Right lung (tissue), 10 donors: ENCODE measurements at places on chromosomes 12 and 14.
A peak's percentile ranks its signal among the peaks of the same experiment; 100 is the strongest.

GRCh38 chr14:69986336-69986735 lies 107.1 kb downstream of the SMOC1 start:
- no peak for DNase-seq

DNA sequence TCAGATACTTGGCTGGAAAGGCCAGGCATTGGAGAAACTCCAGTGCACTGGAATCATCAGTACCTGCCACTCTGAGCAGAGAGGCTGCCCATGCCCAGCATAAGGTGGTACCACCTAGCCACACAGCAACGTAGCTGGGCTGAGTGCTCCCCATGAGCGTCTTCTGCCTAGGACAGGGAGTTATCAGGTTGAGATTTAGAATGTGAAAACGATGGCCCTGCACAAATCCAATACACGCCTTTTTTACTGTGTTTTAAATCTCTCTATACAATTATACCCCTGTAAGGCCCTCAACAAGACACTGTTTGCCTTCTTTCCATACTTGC lies 66.7 kb upstream of the PTGR2 start:
- DNase-seq, result no peak

DNA sequence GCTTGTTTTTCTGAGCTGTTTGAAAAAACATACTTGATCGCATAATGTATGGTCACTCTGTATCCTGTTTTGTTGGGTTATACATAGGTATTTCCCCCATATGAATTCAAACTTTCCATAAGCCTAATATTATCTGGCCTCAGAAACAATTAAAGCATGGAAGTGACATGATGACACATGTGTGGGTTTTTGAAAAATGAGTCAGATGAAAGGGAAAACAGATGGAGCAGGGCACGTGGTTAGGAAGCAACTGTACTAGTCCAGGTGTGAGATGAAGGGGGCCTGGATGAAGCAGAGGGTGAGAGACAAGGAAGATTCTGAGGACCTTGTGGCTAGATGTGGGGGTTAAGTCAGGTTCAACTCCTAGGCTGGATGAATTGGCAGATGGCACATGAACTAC lies 92.7 kb upstream of the DNM1L start:
- DNase-seq, result peak; percentile 13

DNA sequence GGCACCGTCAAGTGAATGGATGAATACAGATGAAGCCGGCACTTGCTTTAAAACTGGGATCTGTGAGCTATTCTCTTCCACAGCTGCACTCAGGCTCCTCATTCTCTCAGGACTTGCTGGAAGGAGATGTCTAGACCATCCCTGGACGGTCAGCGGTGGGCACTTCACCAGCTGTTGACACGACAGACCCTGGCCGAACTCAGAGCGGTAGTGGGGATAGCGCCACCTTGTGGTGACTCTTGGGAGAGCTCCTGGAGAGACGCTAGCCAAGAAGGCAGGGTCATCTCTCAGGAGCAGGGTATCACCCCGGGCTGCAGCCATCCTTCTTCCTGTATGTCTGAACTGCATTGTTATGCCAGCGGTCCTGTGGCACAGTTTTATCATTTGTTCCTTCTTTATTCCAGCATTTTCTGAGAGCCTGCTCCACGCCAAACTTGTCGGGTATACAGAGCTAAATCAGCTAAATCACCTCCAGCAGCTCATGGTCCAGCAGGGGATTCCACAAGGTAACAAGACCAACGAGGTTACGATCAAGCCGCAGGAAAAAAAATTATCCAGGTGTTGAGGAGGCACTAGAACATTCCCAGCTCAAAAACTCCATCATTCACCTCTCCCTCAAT lies 10.0 kb downstream of the WNT1 start:
- DNase-seq, result no peak

DNA sequence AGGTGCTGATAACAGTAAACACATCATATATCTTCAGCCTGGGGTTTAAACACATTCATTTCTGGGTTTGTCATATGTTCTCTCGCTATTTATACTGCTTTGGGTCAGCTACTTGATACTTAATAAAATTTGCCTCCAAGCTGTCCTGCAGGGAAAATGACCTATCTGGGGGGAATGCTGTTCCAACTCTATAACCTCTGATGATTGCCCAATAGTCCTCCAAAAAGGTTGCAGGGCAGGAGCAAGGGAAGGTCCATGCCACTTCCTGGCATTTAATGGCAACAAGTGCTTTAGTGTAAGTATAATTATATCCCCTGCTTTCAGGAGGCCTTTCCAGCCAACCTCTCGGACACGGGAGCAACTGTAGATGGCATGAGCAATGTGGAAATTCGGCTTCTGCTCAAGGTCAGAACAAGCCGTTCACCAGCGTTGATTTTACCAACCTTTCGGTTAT lies 198.0 kb upstream of the EEA1 start:
- DNase-seq, result no peak

- DNase-seq, result peak; percentile 52
These were observed 804 bp downstream of the GAPDH start for GRCh38 chr12:6534945-6535696.

DNA sequence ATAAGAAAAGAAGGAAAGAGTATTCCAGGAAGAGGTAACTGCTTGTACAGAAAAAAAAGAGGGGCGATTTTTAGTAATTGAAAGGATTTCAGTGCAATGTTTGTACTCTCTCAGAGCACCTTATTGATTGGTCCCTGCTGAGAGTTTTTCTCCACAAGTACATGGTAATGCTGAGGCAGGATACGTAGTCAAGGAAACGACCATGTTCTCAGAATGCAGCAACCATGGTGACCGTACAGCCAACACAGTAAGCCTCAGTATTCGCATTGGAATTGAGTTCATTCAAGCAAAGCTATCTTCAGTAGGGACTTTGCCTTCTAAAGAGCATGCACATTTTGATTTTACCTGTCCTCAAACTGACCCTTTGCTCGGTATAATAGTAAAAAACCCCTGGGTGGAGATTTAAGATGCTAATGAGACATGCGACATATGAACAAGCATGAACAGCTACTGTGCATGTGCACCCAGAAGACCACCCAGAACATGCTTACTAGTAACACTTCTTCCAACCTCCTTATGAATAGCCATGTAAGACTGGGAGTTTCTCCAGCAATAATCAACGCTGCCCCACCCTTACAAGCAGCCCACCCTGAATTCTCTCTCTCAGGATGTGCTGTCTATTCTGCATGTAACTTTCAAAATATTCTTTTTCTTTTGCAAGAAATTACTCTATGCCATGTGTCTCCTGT lies 6.2 kb upstream of the SLC41A2 start:
- DNase-seq, result no peak

DNA sequence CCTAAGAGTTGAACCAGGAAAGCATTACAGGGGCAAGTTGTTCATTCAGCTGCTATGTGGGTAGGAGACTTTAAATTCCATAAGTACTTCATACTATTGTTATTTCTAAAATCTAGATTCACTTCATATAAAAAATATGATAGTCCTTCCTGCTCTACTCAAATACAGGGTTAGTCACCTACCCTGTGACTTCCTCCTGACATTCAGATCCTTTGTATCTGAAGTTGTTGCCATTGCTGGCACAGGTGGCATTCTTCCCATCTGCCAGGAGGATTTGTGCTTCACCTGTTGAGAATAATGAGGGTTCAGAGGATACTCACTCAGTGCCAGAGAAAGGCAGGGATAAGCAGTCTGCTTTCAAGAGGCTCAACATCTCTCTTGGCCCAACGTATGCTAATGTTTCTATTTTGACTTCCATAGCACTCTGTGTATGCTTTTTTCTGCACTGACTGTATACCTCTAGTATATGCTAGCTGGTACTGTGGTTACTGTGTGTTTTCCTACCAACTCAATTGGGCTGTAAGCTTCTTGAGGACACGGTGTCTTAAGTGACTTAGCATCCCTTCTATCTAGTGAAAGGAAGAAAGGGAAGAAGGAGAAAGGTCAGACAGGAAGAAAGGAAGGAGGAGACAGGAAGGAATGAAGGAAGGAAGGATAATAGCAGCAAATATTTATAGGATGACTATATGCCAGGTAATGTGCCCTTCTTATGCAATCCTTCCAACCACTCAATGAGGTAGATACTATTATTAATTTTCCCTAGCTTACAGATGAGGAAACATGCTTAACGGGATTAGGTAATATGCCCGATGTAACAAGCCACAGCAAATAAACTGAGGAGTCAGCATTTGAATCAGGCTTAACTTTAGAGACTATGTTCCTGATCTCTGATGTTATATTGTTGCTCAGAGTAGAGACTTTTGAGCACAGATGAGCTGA lies 38.5 kb upstream of the FGF6 start:
- no peak for DNase-seq

DNA sequence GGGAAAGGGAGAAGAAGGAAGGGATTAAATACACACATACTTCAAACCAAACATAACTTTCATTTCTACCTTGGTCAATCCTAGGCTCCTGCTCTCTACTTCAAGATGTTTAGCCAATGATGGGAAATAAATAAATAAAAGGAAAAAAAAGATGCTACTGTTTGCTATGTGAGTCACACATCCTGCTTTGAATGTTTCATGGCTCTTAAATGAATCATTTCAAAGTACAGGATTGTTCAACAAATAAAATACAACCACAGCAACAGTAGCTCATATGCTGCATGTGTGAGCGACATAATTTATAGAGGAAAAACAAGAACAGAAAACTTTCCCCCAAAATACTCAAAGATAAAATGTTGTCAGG lies 54.3 kb upstream of the NPFF start:
- DNase-seq, result no peak

- DNase-seq, result no peak
These were observed 35.9 kb downstream of the FZD10 start for GRCh38 chr12:130198026-130198662.

DNA sequence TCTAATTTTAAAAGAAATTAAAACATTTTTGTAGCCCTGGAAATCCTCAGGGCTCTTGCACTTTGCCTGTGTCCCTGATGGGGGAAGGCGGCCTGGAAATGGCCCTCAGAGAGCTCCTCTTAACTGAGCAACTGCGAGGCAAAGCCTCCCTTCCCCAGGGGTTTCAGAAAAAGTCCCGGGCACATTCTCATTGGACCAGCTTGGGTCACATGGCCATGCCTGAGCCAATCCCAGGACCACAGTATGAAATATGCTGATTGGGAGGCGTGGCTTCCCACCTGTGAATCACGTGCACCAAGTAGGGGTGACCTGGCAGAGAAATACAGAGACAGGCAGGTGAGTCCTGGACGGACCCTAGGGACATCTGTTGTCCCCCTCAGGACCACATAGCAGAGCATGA lies 90.4 kb upstream of the SFSWAP start:
- no peak for DNase-seq
